Activated CD4-positive, alpha-beta T cell treated with anti-CD3 and anti-CD28 coated beads, Interleukin-2, amount 50 U/mL, for 16 hours (primary cell): ENCODE measurements at places on chromosomes 6 and 20.
A peak's percentile ranks its signal among the peaks of the same experiment; 100 is the strongest.

GRCh38 chr6:159595173-159595572, 97.9 kb downstream of the SOD2 start:
- DNase-seq: no peak

- no peak for DNase-seq
These were observed 3.3 kb downstream of the PI16 start for GRCh38 chr6:36957773-36958271.

DNA sequence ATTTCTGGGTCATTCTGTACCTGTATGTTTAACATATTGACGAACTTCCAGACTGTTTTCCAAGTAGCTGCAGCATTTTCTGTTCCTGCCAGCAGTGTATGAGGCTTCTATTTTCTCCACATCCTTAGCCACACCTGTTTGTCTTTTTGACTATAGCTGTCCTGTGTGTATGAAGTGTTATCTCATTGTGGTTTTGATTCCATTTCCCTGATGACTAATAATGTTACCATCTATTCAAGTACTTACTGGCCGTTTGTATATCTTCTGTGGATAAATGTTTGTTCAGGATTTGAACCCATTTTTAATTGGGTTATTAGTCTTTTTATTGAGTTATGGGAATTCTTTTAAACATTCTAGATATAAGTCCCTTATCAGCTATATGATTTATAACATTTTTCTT, 95.2 kb downstream of the JAG1 start:
- DNase-seq: peak; percentile 53

GRCh38 chr6:167721291-167721690, 105.4 kb upstream of the AFDN start:
- DNase-seq: no peak

GRCh38 chr6:15987569-15987968, 141.3 kb upstream of the MYLIP start:
- no peak for DNase-seq

DNA sequence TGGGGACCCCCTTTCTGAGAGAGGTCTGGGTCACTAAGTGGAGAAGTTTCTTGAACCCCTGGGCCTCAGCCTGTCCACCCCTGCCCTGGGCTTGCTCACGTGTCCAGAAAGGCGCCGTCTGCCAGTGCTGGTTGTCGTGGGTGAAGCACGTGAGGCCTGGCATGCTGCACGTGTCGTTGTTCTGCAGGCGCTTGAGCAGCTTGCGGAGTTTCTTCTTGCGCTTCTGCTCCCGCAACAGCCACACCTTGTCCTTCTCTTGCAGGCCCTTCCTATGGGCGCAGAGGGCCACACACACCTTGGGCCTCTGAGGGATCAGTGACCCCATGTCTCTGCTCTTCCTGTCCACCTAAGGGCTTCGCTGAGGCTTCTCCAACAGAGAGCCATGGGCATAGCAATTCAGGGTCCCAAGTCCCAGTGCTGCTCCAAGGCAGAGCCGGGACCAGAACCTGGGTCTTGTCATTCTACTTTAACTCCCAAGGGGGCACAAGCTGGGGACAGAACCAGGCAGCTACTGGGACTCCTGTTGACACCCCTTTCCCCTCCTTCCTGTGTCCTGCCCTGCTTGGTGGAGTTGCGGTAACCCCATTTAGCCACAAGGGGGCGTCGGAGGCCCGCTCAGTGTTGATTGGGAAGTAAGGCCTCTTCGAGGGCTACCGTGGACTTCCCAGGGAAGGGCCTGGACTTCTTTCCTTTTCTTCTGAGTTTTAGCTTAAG, 121.8 kb downstream of the SULF2 start:
- DNase-seq: peak; percentile 80

GRCh38 chr20:56995635-56996075, 270.8 kb downstream of the BMP7 start:
- peak; percentile 1 for DNase-seq

GRCh38 chr20:40953416-40953815, 75.2 kb upstream of the TOP1 start:
- DNase-seq: no peak

GRCh38 chr6:98641949-98642719, 192.2 kb upstream of the POU3F2 start:
- DNase-seq: no peak

GRCh38 chr6:509676-510075, 118.1 kb downstream of the IRF4 start:
- peak; percentile 72 for DNase-seq

DNA sequence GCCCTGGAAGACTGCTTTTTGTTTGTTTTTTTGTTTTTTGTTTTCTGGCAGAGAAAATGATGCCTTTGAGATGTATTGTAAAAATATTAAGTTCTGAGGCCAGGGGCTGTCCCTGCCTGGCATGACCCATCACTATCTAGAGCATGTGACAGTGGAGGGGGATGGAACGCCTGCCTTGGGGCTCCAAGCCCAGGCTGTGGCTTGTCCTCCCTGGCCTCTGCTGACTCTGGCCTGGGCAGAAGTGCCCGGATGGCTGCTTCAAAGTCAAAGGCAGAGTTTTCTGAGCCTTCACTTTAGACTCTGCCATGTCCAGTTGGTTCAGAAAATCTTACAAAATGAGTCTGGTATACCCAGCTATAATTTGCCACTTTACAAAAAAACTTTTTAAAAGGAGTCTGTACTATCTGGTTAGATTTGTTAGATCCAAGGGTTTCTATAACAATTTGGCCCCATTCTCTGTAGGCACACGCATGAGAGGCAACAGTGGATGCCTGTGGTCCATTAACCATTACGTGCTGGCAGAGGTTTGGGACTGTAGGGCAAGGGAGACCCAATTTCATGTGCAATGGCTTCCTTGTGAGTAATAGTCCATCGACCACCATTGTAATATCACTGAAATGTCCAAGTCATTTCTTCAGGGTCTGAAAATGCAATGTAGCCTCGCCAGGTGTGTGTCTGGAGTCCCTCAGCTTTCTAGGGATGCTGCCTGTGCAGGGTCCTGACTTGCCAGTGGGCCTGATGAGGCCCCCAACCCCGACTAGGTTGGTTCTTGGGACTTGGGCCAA, 8.3 kb downstream of the PPP1R3G start:
- no peak for DNase-seq

DNA sequence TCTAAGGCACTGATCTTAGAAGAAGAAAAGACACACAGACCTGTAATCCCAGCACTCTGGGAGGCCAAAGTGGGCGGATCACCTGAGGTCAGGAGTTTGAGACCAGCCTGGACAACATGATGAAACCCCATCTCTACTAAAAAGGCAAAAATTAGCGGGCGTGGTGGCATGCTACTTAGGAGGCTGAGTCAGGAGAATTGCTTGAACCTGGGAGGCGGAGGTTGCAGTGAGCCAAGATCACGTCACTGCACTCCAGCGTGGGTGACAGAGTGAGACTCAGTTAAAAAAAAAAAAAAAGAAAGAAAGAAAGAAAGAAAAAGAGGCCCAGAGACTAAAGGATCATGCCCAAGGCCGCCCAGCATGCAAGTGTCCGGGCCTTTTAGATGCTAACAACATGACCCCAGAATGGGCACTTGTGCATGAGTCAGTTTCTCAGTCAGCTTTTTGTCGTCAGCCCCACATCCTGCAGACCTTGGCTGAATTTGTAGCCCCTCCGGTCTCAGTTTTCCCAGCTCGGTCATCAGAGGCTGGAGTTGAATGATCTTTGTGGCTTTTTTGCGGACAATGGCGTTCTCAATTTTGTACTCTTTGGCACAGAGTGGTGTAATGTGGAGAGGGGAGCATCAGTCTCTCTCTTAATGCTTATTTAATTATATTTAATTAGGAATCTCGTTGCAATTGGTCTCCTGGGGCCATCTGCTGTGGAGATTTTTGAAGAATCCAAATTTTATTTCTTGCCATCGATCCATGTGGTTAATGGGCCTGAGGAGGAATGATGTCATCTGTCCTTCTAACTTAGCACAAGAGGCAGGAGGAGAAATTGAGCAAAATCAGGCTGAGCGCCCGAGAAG, 30.6 kb upstream of the APCDD1L start:
- DNase-seq: no peak

- no peak for DNase-seq
These were observed 409.5 kb downstream of the BTBD3 start for GRCh38 chr20:12327205-12327604.
